Astrocyte of the cerebellum (primary cell): ENCODE measurements at places on chromosomes 11 and 22.

- peak; percentile 44 for DNase-seq
Observed at GRCh38 chr11:45450189-45450588, 164.0 kb upstream of the SYT13 start.

DNA sequence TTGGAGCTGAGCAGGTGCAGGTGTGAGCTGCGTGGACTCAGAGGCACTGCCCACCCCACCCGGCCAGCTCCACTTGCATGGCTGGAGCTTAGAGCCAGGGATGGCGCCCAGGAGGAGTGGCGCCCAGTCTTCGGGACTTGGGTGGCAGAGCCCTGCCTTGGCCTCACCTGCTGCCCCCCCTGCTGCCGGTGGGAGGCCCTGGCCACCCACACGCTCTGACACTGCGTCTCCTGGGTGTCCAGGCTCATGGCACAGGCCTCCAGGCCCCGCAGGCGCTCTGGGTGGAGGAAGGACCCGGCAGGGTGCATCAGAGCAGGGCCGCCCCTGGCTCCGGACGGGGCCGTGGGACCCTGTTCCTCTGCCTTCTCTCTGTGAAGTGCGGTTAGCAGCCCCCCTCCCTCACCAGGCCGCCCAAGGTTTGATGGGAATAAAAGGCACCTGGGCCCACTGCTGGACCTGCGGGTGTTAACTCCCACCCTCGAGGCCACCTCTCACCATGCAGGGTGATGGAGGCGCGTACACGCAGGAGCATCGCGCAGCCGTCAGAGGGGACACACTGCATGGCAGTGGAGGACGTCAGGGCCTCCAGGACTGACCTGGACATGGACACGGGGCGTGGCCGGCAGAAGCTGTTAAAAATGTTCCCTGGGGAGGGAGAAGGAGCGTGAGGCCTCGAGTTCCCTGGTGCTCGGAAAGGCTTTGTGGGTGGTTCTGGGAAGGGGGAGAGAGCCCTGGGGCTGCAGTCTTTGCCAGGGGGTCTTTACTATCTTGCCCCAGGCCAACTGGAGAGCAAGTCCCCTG is 11.8 kb downstream of the IL17REL start:
- no peak for DNase-seq

DNA sequence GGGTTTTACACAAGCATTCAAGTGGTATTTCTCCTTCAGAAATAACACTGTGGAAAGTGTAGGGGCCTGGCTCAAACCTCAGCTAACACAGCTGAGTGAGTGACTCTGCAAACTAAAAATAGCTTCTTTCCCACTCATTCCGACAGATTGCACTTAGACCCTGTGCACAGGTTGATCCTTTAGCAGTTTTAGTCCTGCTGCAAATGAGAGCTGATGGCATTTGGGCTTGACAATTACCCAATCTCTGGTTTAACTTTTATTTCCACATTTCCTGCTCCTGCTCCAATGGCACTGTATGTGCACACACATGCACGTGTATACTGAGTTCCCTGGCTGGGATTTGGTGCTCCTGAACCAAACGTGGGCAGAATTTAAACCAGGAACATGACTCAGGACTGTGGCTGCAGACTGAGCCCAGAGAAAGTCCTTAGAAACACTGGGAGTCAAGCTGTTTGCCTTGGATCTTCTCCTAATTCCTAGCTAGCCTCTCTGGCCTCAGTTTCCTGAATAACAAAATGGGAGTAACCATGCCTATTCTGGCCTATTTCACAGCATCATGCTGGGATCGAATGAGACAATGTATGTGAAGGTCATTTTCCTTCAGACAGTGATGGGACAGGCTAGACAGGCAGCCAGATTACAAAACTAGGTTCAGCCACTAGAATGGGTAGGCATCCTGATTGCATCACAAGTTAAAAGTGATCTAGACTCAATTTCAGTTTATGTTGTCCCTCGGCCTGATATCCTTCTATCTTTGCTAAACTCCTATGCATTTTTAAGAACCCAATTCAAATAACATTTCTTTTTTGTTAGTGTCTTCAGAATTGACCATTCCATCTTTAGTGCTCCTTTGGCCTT is 58.2 kb downstream of the SERGEF start:
- DNase-seq, result no peak

DNA sequence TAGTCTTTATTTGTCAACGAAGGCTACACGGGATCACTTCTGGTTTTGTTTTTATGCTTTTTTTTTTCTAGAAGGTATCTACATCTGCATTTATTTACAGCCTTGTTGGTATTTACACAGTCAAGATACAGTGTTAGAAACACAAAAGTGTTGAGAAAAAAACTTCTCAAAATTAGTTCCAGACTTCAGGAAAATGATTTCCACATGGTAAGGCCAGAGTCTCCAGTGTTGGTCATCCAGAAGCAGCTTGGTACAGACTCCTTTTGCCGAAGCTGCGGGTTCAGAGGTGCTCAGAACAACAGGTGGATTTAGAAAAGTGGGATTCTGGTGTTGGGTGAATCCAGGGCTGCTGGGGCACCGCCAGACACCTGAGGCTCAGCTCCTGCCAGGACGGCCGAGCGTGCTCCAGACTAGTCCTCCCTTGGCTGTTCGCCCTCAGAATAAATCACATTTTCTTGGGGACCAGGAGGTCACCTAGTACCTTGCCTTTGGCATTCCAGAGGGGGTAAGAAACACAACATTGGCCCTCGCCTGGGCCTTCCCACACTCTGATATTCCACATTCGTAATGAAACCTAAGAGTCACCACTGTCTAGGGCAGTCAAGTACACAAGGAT is 78.7 kb upstream of the NARS2 start:
- DNase-seq, result no peak

DNA sequence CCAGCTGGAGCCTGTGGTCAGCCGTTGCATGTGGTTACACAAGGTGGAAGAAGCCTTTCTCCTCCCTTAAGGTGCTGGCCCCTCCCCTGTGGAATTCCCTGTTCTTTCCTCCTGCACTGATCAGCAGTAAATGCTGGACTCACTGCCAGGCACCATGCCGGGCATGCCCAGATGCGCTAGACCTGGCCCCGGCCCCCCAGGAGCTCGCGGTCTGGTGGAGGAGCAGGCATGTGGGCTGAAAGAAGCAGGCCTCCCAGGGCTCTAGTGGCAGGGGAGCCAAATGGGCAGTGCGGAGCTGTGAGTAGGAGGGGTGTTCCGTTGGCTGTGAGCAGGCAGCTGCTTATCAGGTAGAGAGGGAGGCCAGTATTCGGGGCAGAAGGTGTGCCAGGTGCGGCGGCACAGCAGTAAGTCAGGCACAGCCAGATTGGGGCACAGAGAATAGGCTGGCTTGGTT is 10.2 kb downstream of the DGKZ start:
- no peak for DNase-seq

- no peak for DNase-seq
Observed at GRCh38 chr11:1116104-1116503, 41.4 kb downstream of the MUC2 start.

DNA sequence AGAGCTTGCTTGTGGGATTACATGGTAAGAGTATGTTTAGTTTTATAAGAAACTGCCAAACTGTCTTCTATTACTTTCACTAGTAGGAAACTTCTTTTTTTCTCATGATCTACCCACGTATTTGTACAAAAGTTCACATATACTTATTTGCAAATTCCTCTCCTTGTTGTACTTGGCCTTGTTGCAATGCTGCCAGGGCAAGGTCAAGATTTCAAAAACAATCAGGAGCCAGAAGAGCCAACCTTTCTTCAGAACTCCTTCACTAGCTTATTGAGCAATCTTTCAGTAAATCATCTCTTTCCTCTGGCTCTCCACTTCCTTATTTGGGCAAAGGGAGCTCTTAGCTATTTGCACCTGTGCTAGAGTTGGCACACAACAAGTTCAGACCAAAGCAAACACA is 9.7 kb downstream of the SRSF8 start:
- peak; percentile 75 for DNase-seq

DNA sequence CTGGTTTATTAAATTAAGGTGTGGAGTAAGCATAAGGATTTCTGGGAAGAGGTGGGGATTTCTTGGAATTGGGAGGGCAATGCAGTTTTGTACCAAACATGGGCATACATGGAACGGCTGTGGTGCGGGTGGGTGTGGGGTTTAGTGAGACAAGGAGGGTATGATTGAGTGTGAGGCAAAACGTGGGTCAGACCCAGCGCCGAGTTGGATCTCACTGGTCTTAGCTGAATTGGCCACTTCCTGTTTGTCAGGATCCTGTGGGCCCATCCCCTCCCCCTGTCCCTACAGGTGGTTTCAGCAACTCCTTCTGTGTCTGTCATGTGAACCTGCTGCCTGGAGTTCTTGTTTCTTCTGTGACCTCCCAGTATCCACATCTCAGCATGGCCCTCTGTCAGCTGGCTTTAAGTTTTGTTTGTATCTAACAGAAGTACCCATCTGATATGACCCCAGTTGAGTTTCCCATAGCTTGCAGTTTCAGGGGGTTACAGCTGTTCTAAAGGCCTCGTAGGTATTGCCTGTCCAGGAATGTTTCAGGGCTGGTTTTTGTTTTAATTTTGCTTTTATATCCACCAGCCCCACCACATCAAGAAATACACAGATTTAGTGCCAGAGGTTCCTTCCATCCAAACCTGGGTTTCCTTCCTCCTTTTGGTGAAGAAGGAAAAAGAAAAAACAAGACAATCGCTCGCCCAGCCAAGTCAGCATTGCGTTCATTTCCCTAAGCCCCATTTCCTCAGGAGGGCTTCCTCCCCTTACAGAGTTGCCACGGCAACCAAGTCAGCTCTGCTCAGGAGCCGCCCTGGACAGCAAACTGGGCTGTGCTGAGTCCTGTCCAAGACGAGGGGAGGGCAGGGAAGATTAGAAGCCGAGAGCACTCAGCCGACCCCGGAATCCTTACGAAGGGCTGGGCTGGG is 6.0 kb downstream of the APOL1 start:
- no peak for DNase-seq

DNA sequence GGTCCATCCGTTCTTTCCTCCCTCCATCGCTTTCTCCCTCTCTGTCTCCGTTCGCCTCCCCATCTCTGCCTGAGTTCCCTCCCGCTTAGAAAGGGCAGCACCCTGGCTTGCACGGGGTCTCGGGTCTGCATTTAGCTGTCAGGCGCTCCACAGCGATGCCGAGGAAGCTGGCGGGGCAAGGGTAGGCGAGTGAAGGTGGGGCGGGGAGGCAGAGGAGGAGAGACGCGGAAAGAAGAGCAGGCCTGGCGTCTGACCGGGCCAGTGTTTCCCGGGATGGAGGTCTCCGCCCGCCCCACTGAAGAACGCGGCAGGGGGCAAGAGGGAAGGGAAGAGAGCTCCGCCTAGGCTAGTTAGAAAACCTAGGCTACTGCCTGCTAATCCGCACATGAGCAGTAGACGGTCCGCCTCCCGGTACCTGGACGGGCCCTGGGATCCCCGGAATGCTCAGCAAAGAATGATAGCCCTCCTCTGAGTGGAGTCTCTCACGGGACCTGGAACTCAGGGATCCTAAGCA is 3922.5 kb upstream of the OR11H1 start:
- DNase-seq, result no peak

DNA sequence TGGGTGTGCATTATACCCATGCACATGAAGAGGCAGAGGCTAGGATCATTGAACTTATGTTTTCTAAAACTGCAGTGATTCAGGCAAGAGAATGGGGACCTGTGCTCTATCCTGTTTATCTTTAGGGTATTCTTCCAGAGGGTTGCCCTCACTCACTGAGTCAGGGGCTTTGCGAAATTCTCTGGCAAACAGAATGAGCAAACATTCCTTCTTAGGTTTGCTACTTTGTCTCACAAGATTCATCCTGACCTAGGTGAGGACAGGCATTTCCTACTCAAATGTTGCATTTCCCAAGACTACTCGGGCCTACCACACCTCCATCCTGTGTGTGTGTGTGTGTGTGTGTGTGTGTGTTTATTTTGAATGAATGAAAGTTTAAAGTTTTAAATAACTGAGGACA is 2.7 kb upstream of the EIF3M start:
- no peak for DNase-seq

DNA sequence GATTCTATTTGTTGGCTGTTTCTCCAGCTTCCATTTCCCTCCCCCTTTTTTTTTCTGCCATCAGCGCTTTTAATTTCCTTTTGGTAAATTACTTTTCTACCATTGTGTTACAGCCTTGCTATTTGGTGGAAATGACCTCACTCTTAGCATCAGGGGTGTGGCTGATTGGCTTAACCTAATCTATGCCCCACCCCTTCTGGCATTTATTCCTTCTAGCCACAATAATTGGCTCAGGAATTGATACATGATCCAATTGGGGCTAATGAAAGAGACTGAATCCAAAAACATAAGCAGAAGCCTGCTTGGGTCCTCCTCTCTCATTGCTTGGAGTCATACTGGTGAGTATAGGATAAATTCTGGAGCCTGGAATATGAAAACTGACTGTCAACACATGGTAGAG is 402.4 kb upstream of the LRRC4C start:
- no peak for DNase-seq

DNA sequence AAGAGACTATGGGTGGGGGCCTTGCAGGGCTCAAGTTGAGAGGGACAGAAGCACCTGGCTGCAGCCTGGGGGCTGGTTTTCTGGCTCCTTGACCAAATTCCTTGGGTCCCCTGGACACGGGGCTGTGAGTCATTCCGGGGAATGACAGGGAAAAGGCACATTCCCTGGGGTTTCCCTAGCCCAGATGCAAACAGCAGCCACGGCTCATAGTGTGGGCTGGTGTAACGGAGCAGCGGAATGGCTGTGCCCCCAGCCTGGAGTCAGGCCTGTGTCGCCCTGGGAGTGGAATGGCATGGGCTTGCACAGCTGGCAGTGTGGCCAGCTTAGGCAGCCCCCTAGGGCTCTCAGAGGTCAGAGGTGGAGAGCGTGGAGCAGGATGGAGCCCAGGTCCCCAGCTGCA is 77.6 kb upstream of the KCNQ1OT1 start:
- no peak for DNase-seq

GRCh38 chr11:117928446-117929141 is 608 bp downstream of the TMPRSS13 start:
- DNase-seq, result no peak

DNA sequence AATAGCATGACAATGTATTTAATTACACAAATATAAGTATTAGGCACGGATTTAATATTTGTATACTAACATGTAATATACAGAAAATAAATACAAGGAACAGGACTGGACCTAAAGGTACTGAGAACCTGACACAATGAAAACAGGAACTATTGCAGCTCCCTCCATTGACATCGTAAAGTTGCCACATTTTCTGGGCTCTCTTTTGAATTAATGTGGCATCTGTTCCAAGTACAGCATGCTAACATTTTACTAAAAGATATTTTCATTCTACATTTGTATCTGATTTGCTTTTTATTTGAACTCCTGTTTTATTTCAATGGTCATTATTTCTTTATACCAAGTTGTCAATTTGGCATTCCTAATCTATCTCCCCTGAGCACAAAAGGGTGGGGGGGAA is 15.3 kb downstream of the PHF21A start:
- DNase-seq, result no peak

GRCh38 chr11:73971175-73971719 is 11.4 kb downstream of the UCP2 start:
- no peak for DNase-seq
